ENCODE measurements at places on chromosomes 2 and 18.

- DNase-seq: peak; percentile 54
Observed at GRCh38 chr18:46732801-46733200, 24.1 kb downstream of the ST8SIA5 start.

- DNase-seq: no peak
Observed at GRCh38 chr2:16226943-16227664, 286.8 kb downstream of the MYCN start.

DNA sequence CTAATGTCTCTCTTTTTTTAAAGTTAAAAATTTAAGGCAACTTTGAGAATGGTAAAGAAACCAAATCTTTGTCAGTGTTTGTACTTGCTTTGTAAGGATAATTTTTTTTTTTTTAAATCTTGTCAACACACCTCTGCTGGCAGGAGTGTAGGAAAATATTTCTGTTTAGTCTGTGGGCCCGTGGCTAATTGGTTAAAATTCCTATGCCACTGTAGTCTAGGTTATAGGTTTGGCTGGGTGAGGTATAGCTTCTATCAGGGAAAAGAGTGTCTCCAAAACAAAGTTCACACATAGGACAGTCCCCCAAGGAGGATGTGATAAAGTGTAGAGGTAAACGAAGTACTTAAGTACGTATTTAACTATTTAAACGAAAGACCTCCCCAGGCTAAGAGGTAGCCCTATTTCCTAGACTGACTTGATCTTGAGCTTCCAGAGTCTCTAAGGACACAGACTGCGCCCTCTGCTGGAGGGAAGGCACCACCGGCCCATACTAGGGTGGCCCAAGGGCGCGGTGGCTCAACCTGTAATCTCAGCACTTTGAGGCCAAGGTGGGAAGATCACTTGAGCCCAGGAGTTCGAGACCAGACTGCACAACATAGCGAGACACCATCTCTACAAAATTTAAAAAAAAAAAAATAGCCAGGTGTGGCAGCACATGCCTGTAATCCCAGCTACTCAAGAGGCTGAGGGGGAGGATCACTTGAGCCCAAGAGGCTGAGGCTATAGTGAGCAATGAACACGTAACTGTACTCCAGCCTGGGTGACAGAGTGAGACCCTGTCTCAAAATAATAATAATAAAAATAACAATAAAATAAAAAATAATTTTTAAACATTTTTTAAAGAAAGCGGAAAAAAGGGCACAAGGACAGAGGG lies 8.9 kb downstream of the TEX44 start:
- DNase-seq: peak; percentile 92

DNA sequence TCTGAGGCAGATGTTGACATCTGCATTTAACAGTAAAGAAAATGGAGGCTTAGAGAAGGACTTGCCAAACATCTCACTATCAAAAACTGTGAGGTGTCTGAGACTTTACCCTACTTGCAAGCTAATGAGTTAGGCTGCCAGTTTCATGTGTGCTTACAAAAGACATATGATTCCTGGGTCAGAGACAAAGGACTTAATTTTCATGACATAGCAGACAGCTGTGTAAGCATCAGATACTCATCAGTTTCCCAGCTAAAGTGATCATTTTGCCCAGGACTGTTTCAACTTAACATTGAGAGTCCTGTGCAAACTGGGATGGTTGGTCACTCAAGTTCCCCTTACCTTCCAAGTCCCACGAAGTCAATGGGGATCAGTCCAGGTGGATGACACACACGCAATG lies 18.9 kb upstream of the DAPL1 start:
- no peak for DNase-seq

GRCh38 chr2:25692737-25693445 lies 19.5 kb upstream of the DTNB start:
- peak; percentile 9 for DNase-seq

- peak; percentile 40 for DNase-seq
Observed at GRCh38 chr2:111675419-111676194, 208.4 kb downstream of the ANAPC1 start.

DNA sequence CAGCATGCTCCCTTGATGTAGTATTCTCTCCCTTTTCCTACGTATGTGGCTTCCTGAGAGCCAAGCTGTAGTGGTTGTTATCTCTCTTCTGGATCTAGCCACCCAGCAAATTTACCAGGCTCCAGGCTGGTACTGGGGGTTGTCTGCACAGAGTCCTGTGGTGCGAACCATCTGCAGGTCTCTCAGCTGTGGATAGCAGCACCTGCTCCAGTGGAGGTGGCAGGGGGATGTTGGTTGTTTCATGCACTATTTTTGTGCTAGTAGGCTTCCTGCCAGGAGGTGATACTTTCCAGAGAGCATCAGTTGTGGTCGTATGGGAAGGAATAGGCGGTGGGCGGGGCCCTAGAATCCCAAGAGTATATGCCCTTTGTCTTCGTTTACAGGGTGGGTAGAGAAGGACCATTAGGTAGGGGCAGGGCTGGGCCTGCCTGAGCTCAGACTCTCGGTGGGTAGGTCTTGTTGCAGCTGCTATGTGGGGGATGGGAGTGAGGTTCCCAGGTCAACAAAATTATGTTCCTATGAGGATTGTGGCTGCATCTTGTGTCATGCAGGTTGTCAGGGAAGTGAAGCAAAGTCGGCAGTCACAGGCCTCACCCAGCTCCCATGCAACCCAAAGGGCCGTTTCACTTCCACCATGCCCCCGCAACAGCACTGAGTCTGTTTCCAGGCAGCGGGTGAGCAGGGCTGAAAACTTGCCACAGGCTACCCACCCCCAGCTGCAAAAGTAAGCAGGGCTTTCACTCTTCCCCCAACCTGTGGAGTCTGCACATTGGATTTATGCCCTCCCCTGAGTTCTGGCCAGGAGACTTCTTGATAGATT lies 1139.5 kb downstream of the BCL11A start:
- no peak for DNase-seq

GRCh38 chr18:38038242-38038641 lies 472.6 kb upstream of the CELF4 start:
- DNase-seq: no peak

- no peak for DNase-seq
Observed at GRCh38 chr18:22699629-22700028, 233.5 kb upstream of the RBBP8 start.

- DNase-seq: no peak
Observed at GRCh38 chr2:54568876-54569321, 112.8 kb downstream of the SPTBN1 start.

DNA sequence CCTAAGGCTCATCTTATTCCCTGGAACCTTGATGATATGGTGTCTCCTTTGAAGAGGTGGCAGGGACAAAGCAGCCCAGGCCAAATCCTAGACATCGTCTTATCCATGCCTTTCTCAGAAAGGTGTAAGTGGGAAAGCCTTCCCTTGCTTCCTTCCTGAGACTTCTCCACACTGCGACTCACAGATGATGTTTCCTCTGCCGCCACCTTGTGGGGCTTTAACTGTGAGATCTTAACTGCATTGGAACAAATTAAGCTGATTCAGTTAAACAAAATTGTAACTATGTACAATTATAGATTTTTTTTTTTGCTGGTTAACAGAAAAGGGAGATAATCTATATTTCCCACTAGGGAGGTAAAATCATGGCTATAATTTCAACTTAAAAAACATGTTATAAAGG lies 10.0 kb upstream of the GCA start:
- no peak for DNase-seq

GRCh38 chr18:75104483-75104882 lies 104.5 kb downstream of the PTGR3 start:
- DNase-seq: no peak

DNA sequence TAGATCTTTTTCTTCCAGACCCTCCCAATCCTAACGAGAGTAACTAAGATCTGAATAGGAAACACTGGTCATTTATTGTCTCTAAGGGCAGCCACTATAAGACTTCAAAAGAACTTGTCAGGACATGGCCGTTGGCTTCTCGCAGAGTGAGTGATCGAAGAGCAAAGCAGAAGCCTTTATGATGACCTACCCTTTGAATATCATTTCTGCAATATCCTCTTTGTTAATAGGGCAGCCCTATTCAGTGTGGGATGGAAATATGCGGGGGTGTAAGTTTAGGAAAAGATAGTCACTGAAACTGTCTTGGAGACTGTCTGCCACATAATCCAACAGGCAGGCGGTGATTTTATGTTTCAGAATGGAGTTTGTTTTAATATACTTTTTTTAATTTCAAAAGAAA lies 70.9 kb downstream of the FBXO36 start:
- DNase-seq: no peak

- no peak for DNase-seq
Observed at GRCh38 chr2:62038975-62039771, 133.7 kb downstream of the COMMD1 start.

- no peak for DNase-seq
Observed at GRCh38 chr2:105438104-105438929, 39.5 kb upstream of the FHL2 start.

- DNase-seq: no peak
Observed at GRCh38 chr2:175461839-175462238, 280.3 kb upstream of the ATP5MC3 start.

GRCh38 chr2:206086716-206087350 lies 859 bp upstream of the INO80D start:
- DNase-seq: no peak

- no peak for DNase-seq
Observed at GRCh38 chr2:8412082-8412481, 269.8 kb upstream of the ID2 start.

- DNase-seq: no peak
Observed at GRCh38 chr2:39657287-39657937, 8.3 kb upstream of the TMEM178A start.

- no peak for DNase-seq
Observed at GRCh38 chr2:39646267-39646666, 19.4 kb upstream of the TMEM178A start.

DNA sequence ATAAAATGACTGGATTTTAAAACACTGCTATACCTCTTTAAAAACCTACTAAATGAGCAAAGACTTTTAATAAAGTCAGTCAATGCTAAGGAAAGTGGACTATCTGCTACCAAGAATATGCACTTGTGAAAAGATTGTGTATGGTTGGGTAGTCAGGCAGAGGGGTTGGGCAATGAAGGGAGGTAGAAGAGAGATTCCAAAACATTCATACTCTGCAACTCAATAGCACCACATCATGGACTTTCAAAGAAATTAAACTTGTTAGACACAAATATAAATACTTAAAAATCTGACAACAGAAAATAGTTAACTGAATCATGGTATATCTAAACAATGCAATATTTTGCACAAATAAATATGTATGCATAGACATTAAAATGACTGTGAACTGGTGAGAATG lies 139.9 kb upstream of the MAPRE2 start:
- no peak for DNase-seq
